Tongue (tissue), 3 donors: ENCODE measurements at places on chromosomes 2 and 18. TPM values are rescaled to one million over a fixed set of nuclear protein-coding genes. Genes with fewer than 3 reads are reported as not detected.

GRCh38 chr2:232925821-232926156 lies 55.7 kb downstream of the SNORC start:
- DNase-seq = no peak

DNA sequence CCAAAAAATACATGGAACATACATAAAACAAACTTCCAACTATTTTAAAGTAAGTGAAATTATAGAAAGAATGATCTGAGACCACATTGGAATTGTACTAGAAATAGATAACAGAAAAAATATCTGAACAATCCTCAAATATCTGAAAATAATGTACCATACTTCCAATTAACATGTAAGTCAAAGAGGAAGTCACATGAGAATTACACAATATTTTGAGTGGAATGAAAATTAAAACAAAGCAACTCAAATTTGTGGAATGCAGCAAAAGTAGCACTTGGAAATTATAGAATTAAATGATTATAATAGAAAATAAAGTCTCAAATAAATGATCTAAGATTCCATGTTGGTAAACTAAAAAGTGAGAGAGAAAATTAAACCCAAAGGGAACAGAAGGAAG lies 38.3 kb upstream of the CTIF start:
- no peak for DNase-seq

- no peak for DNase-seq
Observed at GRCh38 chr18:3875961-3876360, 426.0 kb downstream of the TGIF1 start.

DNA sequence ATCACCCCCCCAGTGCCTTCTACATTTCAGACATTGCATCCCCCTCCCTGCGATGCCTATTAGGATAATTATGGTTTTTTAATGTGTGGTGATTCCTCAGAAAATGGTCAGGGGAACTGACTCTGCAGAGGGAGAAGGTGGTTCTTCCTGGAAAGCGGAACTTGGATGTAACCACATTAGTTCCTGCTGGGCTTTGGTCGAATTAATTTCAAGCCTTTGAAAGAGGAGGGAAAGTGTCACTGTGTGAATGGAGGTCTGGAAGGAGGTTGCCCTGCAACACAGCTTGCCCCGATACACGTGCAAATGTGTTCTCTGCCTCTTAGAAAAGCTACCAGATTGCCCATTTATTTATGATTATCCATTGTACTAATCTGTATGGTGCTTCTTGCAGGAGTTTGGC lies 63.2 kb upstream of the TPO start:
- DNase-seq = no peak

DNA sequence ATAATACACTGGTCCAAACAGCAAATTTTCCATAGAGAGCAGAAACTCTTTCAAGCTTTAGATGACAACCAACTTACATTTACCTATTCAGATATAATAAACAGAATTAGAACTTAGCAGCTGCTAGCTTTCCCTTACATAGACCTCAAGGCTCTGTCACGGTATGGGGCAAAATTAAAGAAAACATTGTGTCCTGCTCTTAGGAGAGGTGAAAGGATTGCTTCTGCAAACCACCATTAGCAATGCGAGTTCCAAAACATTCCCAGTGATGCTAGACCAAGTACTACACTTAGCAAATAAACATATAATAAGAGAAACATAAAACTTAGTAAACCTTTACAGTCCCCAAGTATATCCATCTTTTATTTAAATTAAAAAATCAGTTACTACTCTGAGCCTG lies 183.3 kb downstream of the CAMKMT start:
- no peak for DNase-seq

- DNase-seq = no peak
Observed at GRCh38 chr2:95106081-95106480, 15.5 kb downstream of the MRPS5 start.

GRCh38 chr2:221137385-221137784 lies 434.7 kb downstream of the EPHA4 start:
- no peak for DNase-seq

GRCh38 chr2:119028327-119029174 lies 86.6 kb downstream of the MARCO start:
- peak; percentile 9 for DNase-seq

DNA sequence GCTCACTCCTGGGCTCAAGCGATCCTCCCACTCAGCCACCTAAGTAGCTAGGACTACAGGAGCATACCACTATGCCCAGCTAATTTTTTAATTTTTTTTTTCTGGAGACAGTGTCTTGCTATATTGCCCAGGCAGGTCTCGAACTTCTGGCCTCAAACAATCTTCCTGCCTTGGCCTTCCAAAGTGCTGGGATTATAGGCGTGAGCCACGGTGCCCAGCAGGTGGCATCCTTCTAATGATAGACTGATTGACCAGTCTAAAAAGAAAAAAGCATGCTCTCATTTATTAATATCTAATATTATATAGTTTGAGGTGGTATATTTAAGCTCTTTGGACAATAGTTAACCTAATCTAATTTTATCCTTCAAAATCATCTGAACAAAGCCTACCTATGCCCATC lies 198.6 kb downstream of the CAMKMT start:
- no peak for DNase-seq

- no peak for DNase-seq
Observed at GRCh38 chr2:121977326-121977725, 221.9 kb downstream of the TSN start.

GRCh38 chr2:20343128-20343527 lies 7.5 kb downstream of the PUM2 start:
- DNase-seq = no peak

GRCh38 chr2:174184915-174185314 lies 63.4 kb downstream of the OLA1 start:
- no peak for DNase-seq

DNA sequence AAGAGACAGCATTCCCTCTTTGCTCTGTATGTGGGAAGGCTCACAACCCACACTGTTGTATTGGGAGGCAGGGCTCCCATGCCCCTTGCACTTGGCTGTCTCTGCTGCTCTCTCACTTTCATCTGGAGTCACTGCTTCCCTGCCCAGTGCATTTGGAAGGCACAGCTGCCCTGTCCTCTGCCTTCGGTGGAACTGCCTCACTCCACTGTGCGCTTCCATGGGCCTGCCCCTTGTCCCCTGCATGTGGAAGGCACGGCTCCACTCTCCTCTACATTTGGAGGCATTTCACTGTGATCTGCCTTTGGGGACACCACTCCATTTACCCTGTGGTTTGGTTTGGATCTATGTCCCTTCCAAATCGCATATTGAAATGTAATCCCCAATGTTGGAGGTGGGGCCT lies 9.1 kb upstream of the PROM2 start:
- DNase-seq = no peak

DNA sequence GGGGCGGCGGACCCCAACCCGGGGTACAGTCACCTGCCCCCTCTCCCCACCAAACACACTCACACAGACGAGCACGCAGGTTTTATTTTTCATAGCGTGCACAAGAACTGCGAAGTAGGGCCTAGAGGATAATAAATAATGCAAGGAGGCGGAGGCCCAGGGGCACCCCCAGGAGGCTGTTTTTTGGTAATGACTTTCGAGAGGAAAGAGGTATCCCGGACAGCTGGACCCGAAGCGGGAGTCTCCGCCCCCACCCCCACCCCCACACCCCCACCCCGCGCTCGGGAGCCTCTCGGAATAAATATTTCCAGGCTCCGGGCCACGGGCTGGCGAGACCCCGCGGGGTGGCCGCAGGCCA lies 3.4 kb downstream of the CYP26B1 start:
- peak; percentile 66 for DNase-seq

GRCh38 chr18:26479681-26480079 lies 68.7 kb downstream of the KCTD1 start:
- no peak for DNase-seq

- no peak for DNase-seq
Observed at GRCh38 chr2:43894743-43895142, 56.0 kb downstream of the ABCG8 start.

GRCh38 chr18:9647496-9648323 lies 33.4 kb upstream of the PPP4R1 start:
- DNase-seq = no peak

DNA sequence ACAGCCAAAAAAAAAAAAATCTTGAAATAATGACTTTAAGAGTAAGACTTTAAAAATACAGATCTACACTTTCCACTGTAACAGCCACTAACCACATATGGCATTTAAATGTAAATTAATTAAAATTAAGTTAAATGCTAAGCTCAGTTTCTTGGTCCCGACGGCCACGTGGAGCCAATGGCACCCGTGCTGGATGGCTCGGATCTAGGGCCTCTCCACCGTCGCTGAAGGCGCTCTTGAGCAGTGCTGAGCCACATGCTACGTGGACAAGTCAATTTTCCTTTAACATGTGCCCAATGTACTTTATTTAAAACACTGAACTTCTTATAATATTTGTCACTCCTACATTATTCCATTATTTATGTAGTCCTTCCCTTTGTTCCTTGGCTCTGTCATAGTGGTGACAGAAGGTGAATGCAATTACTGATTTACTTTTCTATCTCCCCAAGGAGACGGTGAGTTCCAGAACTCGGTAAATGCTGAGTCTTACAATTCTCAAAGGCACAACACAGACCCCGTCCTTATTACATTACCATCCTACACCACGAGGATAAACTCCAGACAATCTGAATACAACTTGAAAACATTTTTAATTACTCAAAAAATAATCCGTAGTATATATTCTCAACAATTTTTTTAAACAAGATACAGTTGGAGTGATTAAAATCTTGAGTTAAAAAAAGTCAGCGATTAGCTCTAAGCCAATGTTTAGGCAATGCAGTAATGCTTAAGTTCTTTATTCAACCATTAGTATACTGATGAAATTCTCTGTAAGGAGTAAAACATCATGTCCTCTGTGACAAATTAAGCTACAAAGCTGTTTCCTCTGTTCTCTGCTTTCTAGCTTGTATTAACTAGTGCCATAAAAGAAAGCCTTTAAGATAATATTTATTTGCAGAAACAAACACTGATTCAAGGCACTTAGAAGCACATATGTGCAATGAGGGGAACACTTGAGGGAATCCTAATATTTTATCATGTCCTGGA lies 95.1 kb downstream of the AFF3 start:
- no peak for DNase-seq

- no peak for DNase-seq
Observed at GRCh38 chr2:189111063-189111715, 68.4 kb downstream of the COL5A2 start.

GRCh38 chr2:120865656-120866055 lies 130.0 kb downstream of the GLI2 start:
- DNase-seq = no peak

DNA sequence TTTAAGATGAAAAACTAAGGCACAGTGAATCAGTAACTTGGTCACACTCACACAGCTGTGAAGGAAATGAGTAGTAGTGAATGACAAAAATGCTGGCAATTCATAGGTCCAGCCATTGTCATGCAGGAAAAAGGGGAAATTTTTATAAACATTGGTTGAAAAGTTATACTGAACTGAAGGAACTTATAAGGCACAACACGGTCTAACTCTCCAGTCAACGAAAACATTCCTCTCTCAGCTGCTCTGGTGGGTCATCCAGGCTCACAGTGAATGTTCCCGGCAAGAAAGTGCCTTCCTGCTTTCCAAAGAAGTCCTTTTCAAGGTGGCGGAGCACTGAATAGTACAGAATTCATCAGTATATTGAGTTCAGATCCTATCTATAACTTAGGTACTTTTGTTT lies 476.1 kb downstream of the DCC start:
- DNase-seq = no peak

DNA sequence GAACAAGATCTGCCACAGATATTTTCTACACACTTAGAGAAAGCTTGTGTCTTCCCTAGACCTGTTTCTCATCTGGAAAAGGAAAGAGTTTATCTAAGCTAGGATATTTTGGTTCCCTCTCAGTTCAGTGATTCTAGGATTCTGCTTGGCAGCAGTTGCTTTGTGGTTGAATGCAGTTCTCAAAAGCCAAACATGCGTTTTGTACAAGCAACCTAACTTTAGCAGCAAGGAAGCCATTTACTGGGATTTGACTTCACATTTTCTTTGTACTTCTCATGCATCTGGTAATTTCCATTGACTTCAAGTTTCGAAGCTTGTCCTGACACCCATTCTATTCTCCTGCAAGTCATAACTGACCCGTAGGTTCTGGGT lies 33.3 kb downstream of the VSNL1 start:
- DNase-seq = no peak

GRCh38 chr2:148255929-148256328 lies 235.0 kb downstream of the MBD5 start:
- DNase-seq = peak; percentile 4

DNA sequence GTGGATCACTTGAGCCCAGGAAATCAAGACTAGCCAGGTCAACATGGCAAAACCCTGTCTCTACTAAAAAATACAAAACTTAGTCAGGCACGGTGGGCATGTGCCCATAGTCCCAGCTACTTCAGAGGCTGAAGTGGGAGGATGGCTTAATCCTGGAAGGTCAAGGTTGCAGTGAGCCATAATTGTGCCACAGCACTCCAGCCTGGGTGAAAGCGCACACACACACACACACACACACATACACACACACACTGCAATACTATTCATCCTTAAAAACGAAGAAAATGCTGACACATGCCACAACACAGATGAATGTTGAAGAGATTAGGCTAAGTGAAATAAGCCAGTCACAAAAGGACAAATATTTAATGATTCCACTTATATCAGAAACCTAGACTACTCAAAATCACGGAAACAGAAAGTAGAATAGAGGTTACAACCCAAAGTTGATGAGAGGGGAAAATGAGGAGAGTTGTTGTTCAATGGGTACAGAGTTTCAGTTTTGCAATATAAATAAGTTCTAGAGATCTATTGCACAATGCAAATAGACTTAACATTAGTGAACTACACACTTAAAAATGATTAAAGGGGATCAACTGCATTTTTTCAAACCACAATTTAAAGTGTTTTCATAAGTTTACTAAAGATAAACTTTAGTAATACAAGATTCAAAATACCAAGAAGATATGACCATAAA lies 114.5 kb downstream of the USP34 start:
- DNase-seq = no peak

- DNase-seq = peak; percentile 74
Observed at GRCh38 chr18:23981369-23981980, 33.1 kb upstream of the TTC39C start.

DNA sequence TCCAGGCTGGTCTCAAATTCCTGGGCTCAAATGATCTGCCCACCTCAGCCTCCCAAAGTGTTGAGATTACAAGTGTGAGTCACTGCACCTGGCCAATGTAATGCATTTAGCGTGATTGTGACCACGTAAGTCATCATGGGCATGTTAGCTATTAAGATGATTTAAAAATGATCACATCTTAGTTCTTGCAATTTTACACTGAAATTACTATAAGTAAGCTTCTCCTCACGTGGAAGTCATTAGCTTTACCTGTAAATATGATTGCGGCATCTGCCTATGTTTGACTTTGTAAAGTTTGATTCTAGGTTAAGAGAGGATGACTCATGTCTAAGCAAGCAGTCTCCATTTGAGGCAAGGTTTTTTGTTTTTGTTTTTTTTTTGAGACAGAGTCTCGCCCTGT lies 85.5 kb downstream of the PMAIP1 start:
- DNase-seq = no peak

The GRHL1 gene
- 50.3 TPM for total RNA-seq

The RAB10 gene
- 96.6 TPM for total RNA-seq

The TOGARAM2 gene
- 0.82 TPM for total RNA-seq

The ZC3H8 gene
- 21.0 TPM for total RNA-seq

The PMAIP1 gene
- 15.7 TPM for total RNA-seq

The PCARE gene
- total RNA-seq = 3.3 TPM

The IL18R1 gene
- 4.5 TPM for total RNA-seq

The BOK gene
- total RNA-seq = 28.0 TPM

The SOX11 gene
- 15.8 TPM for total RNA-seq

The LOXHD1 gene
- total RNA-seq = 3.4 TPM

The LHCGR gene
- total RNA-seq = 0.51 TPM
